ENCODE measurements at places on chromosomes 5 and 9. TPM values are rescaled to one million over a fixed set of nuclear protein-coding genes. Genes with fewer than 3 reads are reported as not detected.

ODF2 gene
- total RNA-seq, result 30.1 TPM

CRB2 gene
- total RNA-seq, result 0.09 TPM

SOX30 gene
- total RNA-seq, result 0.07 TPM

IQGAP2 gene
- total RNA-seq, result 1.1 TPM

SLC45A2 gene
- total RNA-seq, result not detected

IGFBPL1 gene
- total RNA-seq, result 3.1 TPM

OR1J2 gene
- total RNA-seq, result not detected

PCDHB5 gene
- 1.9 TPM for total RNA-seq

NOTCH1 gene
- total RNA-seq, result 12.2 TPM

CACNA1B gene
- 0.03 TPM for total RNA-seq

CSF2 gene
- total RNA-seq, result 0.39 TPM

TEX48 gene
- total RNA-seq, result not detected

DAB2 gene
- 10.6 TPM for total RNA-seq

IL9 gene
- total RNA-seq, result not detected

MEIKIN gene
- not detected for total RNA-seq

MELK gene
- total RNA-seq, result 78.3 TPM

C5orf58 gene
- not detected for total RNA-seq

TPM2 gene
- 578 TPM for total RNA-seq

LCN10 gene
- not detected for total RNA-seq

PAEP gene
- 0.27 TPM for total RNA-seq

OMD gene
- not detected for total RNA-seq

GFRA3 gene
- total RNA-seq, result 0.08 TPM

EPB41L4A gene
- 1.3 TPM for total RNA-seq

SPATA31E1 gene
- not detected for total RNA-seq

LURAP1L gene
- 11.6 TPM for total RNA-seq

TRAF1 gene
- total RNA-seq, result 8.1 TPM

FRRS1L gene
- total RNA-seq, result 0.37 TPM

GZMA gene
- not detected for total RNA-seq

ARRDC3 gene
- 21.2 TPM for total RNA-seq

SHISAL2B gene
- total RNA-seq, result not detected

ELAVL2 gene
- not detected for total RNA-seq

CDX1 gene
- total RNA-seq, result not detected

ABHD17B gene
- total RNA-seq, result 16.9 TPM

TNFSF15 gene
- 0.41 TPM for total RNA-seq

LHX3 gene
- total RNA-seq, result 0.12 TPM

SPATA31C1 gene
- not detected for total RNA-seq

SLC23A1 gene
- 1.5 TPM for total RNA-seq

BAAT gene
- 0.58 TPM for total RNA-seq

KCNIP1 gene
- not detected for total RNA-seq

PCDHA9 gene
- not detected for total RNA-seq

PANK3 gene
- 21.3 TPM for total RNA-seq

JAKMIP2 gene
- not detected for total RNA-seq

GAS1 gene
- 0.10 TPM for total RNA-seq

NMUR2 gene
- not detected for total RNA-seq

Measured in A549 treated with CpdA at 1 μM for 4 hours (cell line).